ENCODE measurements at places on chromosomes 6 and 20.

- no peak for DNase-seq
These were observed 22.9 kb downstream of the ADTRP start for GRCh38 chr6:11755725-11756124.

DNA sequence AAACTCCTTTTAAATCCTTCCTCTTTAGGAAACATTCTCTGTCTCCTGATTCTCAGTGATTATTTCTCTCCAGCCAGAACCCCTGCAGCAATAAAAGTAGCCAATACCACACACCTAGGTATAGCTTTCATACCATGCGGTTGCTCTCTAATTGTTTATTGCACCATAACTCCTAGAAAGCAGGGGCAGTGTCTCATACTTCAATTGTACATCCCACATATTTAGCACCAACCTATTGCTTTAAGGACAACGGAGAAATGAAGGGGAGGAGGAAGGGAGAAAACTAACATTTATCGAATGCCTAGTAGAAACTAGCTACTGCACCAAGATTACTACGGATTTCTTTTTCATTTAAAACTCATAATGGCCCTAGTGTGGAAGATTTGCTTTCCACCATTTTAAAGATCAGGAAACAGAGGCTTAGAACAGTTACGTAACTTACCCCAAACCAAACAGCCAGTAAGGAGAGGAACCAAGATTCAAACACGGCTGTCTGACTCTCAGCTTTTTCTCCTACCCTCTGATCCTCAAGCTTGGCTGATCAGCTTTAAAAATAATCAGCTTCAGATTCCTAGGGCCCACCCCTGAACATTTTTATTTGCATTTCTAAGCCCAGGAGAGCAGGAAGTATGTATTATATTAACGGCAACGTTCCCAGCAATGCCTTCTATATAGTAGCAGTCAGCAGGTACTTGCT, 43.4 kb upstream of the ATXN1 start:
- DNase-seq: no peak

DNA sequence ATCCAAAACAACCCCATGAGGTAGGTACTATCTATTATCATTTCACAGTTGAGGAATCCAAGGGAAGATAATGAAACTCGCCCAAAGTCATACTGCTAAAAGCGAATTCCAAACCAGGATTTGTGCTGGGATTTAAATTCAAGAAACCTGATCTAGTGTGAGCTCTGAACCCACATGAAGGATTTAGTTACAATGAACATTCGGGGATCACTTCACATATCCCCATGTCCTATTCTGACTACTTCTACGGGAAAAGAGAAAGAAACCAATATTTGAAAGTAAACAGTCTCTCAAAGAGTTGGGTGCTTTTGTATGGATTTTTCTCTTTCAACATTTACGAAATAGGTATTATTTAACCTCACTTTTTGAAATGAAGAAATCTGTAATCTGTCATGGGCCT, 12.9 kb downstream of the RANBP9 start:
- DNase-seq: no peak

- DNase-seq: no peak
These were observed 109.4 kb downstream of the ATXN1 start for GRCh38 chr6:16651871-16652270.

DNA sequence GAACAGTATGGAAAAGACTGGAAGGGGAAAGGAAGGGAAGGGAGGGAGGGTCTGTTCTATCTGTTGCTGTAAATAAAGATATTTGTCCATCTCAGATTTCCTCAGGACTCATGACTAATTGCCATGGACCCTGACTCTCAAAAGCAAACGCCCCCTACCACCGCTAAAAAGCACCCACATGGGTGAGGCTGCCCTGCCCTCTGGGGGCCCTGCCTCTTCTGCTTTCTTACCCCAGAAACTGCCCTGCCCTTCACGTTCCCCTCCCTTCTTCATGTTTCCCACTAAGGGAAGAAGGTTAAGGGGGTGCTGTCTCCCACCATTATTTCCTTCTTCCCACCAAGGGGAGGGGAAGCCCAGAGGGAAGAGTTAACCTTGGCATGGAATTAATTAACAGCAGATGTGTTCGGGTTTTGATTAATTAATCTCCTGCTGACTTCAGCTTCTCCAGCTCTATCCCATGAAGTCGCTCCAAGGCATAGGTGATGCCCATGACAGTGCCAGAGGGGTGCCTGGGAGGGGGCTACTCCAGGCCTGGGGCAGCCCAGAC, 16.0 kb downstream of the MDFI start:
- DNase-seq: no peak

GRCh38 chr20:55211481-55211880, 736.1 kb downstream of the DOK5 start:
- no peak for DNase-seq

GRCh38 chr6:167401525-167402194, 76.8 kb downstream of the TTLL2 start:
- DNase-seq: no peak

DNA sequence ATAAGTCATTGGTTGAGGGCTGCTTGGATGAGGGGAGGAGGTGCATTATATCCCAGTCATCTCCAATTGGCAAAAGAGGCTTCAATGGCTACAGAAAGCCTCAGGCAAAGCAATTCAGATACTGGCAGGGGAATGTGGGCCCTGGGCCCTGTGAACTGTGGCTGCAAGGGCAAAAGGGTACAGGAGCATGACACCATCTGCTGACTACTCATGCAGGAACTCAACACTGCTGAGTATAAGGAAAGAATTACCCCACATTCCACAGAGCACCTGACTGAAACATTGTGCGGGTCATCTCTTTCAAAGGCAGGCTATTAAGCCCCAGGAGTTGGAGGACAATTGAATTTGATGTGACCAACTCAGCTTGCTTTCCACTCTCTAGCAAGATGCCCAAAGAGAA, 92.1 kb upstream of the SPTLC3 start:
- no peak for DNase-seq

DNA sequence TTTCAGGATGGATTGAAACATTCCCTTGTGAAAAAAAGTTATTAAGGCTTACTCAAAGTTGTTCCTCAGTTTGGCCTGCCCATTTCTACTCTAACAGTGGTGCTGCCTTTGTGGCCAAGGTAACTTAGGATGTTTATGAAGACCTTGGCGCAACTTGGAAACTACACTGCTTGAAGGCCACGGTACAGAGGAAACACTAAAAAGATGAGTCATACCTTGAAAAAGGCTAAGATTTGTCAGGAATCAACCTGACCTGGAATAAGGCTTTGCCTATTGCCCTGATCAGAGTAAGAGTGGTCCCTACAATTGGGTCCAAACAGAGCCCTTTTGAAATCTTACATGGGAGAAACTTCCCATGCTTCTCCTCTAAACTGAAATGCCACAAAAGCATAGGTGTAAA, 119.9 kb upstream of the MOCS1 start:
- no peak for DNase-seq

- DNase-seq: no peak
These were observed 95.5 kb downstream of the FOXC1 start for GRCh38 chr6:1705183-1705582.

- DNase-seq: no peak
These were observed 94.0 kb upstream of the PHACTR1 start for GRCh38 chr6:12622566-12622965.

Measured in stimulated activated CD8-positive, alpha-beta memory T cell treated with anti-CD3 and anti-CD28 coated beads, Interleukin-4, amount 100 ng/mL, for 4 hours (primary cell).